ENCODE measurements at places on chromosomes 2 and 18.
A peak's percentile ranks its signal among the peaks of the same experiment; 100 is the strongest.

- DNase-seq = no peak
Measured at GRCh38 chr2:75596784-75597183, 36.0 kb upstream of the EVA1A start.

- DNase-seq = no peak
Measured at GRCh38 chr18:21345840-21346239, 103.8 kb downstream of the GREB1L start.

GRCh38 chr2:240353944-240354343, 81.5 kb upstream of the GPC1 start:
- no peak for DNase-seq

- DNase-seq = no peak
Measured at GRCh38 chr2:11597538-11598225, 63.8 kb downstream of the GREB1 start.

- DNase-seq = no peak
Measured at GRCh38 chr2:75592030-75592429, 31.3 kb upstream of the EVA1A start.

- peak; percentile 93 for DNase-seq
Measured at GRCh38 chr2:241540771-241541561, 17.6 kb upstream of the BOK start.

DNA sequence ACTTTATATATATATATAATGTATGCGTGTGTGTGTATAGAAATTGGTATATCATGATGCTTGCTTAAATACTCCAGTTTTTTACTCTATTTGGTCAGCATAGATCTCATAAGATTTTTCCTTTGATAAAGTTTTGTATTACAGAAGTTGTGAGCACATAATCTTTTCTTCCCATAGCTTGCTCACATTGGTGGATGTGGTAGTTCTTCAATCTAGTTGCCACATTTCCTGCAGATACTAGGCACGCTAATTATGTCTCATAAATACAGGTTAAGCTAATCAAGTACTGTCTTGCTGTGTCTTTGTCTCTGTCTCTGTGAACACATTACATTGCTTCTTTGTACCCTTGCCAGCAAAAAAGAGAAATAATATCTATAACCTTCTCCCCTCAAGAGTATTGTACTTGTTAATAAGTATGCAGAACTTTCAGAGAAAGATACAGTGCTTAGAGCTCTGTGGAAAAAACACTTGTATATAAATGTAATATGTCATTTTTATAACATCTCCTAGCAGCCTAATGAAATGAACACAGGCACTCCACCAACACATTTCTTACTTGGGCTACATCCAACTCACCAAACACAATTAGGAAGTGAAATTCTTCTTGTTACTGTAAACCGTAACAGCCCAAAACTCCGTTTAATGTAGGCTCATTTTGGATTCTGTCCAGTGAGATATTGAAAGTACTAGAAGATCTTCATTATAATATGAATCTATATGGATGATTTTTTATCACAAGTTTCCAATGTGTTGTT, 306.7 kb upstream of the SLC8A1 start:
- DNase-seq = no peak
